SK-N-DZ (cell line): ENCODE measurements at places on chromosomes 16 and 17.
A peak's percentile ranks its signal among the peaks of the same experiment; 100 is the strongest.

DNA sequence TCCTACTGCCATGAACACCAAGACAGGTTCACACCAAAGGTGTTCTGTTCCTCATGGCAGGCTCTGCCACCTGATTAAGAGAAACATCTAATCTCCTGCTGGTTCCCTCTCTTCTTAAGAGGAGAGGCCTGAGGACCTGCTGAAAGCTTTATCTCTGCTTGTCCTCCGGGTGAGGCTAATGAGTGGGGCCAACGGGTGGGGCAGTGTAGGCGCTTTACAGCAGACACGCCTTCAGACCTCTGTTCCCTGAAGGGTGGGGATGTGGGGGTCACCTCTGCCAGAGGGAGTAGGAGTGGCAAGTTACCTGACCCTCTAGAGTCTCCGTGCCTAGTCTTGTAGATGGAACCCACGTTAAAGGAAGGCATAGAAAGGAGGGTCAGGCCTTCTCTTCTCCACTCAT is 4.2 kb upstream of the MRM1 start:
- DNase-seq, result no peak

- no peak for DNase-seq
These were observed 1.2 kb upstream of the SRCIN1 start for GRCh38 chr17:38606646-38607611.

DNA sequence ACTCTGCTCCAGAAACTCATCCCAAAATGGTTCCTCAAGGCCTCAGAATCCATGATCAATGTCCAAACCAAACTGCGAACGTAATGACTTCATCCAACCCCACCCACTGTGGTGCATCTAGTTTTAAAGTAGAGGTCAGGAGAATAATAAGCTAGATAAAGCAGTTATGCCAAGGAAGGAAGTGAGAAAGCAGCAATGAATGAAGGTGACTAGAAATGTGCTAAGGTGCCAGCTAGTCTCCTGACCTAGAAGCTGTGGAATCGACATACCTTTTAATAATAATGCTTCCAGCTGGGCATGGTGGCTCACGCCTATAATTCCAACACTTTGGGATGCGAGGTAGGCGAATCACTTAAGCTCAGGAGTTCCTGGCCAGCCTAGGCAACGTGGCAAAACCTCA is 99.2 kb downstream of the SMG6 start:
- no peak for DNase-seq

GRCh38 chr17:199806-200545 is 18.5 kb upstream of the DOC2B start:
- DNase-seq, result no peak

DNA sequence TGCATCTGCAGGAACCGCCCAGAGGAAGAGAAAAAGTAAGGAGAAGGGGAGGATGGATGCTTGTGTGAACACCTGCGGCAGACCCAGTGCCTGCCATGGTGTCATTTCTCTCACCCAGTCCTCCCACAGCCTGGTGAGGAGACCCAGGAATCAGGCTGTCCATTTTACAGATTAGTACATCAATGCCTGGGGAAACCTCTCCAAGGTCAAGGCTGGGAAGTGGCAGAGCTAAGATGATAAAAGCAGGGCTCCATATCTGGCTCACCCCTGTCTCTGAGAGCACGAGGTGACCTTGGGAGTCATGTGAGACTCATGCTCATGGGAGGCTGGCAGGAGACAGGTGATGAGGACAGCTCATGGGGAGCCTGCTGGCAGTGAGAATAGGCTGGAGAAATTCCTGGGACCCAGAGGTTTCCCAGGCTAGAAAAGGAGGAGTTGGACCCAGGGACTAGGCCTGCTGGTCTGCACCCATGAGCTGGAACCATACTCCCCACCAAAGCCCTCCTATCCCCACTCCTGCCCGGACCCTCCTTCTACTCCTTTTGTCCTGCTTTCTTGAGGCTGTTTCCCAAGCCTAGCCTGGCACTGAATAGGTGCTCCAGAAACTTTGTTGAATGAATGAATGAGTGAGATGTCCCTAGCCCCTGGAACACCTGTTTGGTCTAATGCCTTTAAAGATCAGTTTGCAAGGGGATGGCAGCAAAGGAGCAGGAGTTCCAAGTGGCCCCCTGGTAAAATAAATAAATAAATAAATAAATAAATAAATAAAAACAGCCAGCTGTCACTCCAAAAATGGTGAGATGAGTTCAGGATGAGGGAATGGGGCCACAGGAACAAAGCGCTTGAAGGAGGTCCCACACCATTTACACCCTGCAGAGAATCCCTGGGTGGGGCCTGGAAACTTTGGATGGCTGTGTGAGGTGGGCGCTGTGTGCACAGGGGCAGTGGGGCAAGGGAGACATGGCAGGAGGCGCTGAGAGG is 1.6 kb downstream of the ZNF629 start:
- no peak for DNase-seq

DNA sequence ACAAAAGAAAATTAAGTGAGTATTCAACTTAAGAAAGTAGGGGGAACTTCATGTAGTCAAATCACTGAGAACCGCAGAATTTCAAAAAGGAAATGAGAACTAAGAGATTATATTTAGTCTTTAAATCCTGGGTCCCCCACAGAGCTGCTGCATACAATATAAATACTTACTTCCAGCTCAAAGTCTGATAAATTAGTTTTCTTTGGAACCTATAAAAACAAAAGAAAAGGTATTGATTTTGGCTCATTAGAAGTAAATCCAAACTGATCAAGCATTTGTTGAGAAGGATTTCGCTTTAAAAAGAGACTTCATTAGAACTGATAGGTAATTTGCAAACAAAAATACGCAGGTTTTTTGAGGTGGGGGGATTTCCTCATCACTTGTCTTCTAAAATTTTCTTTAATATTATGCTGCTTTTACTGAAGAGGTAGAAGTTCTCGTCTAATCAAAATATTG is 21.9 kb downstream of the PARN start:
- no peak for DNase-seq

DNA sequence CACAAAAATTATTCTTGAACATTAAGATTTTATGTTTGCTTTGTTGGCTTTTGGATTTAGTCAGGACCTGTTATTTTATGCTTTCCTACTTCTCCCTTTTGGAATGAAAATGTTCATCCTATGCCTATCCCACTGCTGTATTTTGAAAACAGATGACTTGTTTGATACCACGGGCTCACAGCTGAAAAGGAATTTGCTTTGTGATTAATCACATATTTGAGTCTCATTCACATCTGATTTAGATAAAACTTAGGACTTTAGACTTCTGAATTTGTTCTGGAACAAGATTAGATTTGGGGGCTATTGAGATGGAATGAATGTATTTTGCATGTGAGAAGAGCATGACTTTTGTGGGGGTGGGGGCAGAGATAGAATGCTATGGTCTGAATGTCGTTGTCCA is 1012.6 kb downstream of the CDH11 start:
- DNase-seq, result no peak

GRCh38 chr16:57356547-57356946 is 2.0 kb upstream of the CCL22 start:
- no peak for DNase-seq

DNA sequence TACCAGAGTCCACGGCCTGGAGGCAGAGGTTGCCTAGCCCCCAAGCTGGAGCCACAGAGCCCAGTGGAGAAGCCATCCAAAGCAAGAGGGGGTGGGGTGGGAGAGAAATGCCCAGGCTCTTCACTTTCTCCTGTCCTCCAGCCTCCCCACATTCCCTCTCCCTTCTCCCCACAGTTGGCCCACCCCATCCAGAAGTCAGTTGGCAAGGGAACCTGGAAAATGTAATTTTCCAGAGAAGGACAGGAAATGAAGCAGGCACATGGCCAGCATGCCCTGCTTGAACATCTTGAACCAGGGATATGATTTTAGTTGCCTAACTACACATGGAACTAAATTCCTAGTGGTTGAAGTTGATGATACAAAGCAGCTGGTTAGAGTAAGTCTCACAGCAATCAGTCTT is 73.3 kb upstream of the IRX6 start:
- no peak for DNase-seq

GRCh38 chr17:40291281-40291664 is 3.6 kb downstream of the CDC6 start:
- DNase-seq, result no peak

- no peak for DNase-seq
These were observed 51.6 kb upstream of the ETV4 start for GRCh38 chr17:43597624-43598356.

DNA sequence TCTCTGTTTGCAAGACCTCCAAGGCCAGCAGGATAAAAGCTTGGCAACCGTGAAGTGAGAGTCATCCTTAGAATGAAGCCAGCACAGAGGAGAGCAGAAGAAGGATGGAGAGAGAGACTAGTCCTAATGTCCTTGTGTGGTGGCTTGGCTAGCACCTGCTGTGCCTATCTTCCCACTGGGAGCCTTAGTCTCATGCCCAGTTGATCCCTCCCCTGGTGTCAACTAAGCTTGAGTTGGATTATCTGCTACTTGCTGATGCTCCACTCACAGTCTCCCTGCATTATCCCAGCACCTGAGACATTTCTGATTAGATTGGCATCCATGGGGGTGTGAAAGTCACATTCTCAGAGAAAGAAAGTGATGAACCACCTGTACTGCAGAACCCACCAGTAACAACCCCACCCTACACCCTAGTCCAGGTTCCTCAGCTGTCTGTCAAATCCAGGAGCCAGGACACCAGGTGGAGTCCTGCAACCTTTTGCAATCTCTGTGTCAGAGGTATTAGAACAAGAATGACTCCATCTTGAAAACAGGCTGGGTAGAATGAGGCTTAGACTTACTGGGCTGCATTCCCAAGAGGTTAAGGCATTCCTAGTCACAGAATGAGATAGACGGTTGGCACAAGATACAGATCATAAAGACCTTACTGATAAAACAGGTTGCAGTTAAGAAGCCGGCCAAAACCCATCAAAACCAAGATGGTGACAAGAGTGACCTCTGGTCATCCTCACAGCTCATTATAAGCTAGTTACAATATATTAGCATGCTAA is 460.2 kb upstream of the C16orf82 start:
- no peak for DNase-seq

DNA sequence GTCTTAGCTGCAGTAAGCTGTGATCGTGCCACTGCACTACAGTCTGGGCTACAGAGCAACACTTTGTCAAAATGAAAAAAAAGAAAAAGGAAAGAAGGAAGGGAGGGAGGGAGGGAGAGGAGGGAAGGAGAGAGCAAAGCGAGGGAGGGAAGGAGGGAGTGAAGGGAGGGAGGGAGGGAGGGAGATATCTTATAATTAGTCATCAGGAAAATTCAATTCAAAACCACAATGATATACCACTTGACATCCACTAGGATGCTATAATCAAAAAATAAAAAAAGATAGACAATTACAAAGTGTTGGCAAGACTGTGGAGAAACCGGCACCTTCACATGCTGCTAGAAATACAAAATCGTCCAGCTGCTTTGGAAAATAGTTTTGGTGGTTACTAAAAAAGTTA is 93.8 kb downstream of the CDC27 start:
- DNase-seq, result no peak

DNA sequence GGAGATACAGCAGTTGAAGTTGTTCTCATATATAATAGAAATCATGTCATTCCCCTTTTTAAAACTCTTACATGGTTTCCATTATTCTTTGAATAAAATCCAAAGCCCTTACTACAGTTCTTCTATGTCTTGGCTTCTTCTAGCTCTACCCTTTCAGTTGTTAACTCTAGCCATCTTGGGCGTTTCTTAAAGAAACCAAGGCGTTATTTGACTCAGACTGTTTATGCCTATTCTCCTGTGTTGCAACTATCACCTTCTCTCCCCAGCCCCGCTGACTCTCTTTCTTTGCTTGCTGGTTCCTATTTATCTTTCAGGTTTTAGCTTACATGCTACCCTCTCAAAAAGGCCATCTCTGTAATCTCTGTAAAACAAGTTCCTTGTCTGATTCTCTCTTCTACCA is 32.7 kb downstream of the NFATC3 start:
- DNase-seq, result no peak

GRCh38 chr16:17461951-17462729 is 8.6 kb downstream of the XYLT1 start:
- DNase-seq, result no peak

- peak; percentile 78 for DNase-seq
These were observed 12.1 kb downstream of the CYB561 start for GRCh38 chr17:63433746-63434591.

GRCh38 chr16:12240036-12240435 is 263.5 kb downstream of the SNX29 start:
- DNase-seq, result no peak

DNA sequence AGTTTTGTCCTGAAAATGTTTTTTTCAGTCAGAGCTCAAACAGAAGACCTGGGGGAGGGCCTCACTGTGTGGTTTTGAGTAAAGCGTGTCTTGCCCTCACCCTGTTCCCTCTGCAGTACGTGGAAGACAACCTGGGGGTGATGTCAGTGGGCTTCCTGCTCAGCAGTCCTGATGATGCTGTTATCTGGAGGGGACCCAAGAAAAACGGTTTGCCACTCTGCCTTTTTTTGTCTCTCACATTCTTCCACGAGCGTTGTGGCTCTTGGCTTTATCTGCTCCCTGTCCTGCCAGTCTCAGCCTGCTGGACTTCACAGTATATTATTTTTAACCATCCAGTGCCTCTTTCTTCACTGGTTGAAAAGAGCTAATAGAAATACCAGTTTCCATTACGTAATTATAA is 12.9 kb downstream of the NUBP1 start:
- DNase-seq, result no peak

- DNase-seq, result no peak
These were observed 3.7 kb upstream of the HCRT start for GRCh38 chr17:42188749-42189650.

GRCh38 chr16:11050944-11051343 is 106.6 kb downstream of the CLEC16A start:
- no peak for DNase-seq

- no peak for DNase-seq
These were observed 9.3 kb downstream of the ADCY7 start for GRCh38 chr16:50275428-50276325.

DNA sequence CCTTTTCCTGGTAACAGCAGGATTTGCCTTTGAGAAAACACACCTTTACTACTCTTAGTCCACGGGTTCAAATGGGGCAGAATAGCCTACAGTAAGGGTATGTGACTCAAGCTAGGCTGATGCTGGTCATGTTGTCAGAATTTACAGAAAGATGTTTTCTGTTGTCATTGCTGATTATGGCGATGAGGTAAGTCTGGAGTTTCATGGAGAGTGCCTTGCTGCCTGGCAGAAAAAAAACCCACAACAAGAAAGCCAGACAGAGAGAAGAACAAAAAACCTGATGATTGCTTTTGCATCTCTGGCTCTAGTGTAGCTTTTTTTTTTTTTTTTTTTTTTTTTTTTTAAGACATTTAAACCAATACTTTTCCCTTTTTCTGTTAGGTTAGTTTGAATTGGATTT is 47.9 kb downstream of the SLC6A4 start:
- DNase-seq, result no peak

- peak; percentile 23 for DNase-seq
These were observed 7.6 kb upstream of the ARHGAP27 start for GRCh38 chr17:45440161-45440778.
